Activated naive CD4-positive, alpha-beta T cell (primary cell): ENCODE measurements at places on chromosomes 2 and 18.

DNA sequence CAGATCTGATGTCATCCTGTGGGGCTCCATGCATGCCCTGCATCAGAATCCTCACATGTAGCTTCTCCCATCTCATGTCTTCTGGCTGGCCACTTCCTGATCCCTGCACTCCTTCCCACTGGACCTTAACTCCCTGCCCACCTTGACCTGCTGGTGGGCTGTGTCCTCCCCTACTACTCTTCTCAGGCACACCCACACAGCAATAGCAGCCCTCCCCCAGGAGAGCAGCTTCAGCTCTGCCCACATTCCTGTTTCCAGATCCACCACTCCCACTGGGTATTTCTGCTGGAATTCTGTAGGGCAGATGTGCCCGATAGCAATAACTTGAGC lies 137.0 kb upstream of the HS6ST1 start:
- no peak for DNase-seq

DNA sequence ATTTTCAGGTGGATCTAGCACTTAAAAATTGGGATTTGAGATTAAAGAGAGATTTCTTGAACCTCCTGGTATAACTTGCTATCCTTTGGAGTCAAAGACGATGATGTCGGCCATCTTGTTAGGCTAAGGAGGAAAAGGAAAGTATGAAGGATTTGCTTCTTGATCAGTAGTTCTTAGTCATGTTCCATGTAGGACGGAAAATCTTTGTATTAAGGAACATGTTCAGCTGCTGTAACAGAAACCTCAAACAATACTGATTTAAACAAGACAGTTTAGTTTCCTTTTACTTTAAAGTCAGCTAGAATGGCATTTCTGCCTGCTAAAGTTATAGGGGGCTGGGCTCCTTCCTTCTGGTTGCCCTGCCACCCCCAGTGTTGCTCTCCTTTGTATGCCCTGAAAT lies 56.4 kb upstream of the MGAT5 start:
- DNase-seq = no peak

- no peak for DNase-seq
These were observed 12.2 kb downstream of the SCN2A start for GRCh38 chr2:165251366-165251765.

DNA sequence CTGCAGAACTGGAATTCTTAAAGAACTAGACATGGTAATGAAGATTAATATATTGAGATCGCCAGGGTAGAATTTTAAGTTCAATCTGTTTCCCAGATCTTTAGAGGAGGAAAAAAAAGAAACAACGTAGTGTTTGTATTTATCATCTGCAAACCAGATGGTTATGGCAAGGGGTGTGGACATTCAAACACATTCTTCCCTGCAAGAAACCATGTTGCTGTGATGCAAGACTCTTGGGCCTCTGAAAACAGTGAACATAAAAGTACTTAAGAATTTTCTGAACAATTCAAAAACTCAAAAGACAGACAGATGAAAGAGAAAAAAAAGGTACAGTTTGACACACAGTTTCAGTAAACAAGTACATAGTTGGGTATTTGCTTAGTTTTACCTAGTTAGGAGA lies 35.6 kb downstream of the COL5A2 start:
- no peak for DNase-seq

GRCh38 chr2:232875256-232876121 lies 5.4 kb downstream of the SNORC start:
- no peak for DNase-seq

- no peak for DNase-seq
These were observed 17.1 kb downstream of the THAP4 start for GRCh38 chr2:241619597-241620418.

DNA sequence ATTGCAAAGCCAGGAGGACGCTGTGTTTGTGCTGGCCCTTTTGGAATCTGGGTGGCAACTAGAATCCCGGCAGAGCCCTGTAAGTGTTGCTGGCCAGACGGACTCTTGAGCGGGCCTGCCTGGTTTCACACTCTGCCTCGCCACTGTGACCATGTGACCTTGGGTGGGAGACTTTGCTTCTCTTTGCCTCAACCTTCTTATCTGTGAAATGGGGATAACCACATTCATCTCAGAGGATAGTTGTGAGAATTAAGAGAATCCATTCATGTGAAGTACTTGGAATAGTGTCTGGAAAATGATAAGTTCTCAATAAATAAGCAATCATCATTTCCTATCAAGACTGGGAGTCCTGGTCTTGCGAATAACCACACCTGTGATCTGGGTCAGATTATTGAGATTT lies 105.6 kb downstream of the LIPG start:
- no peak for DNase-seq

GRCh38 chr2:210548878-210549384 lies 7.5 kb upstream of the CPS1 start:
- DNase-seq = no peak

- no peak for DNase-seq
These were observed 132.1 kb upstream of the CAPN13 start for GRCh38 chr2:30939364-30939763.

- no peak for DNase-seq
These were observed 227.2 kb downstream of the AFF3 start for GRCh38 chr2:99915108-99915675.

DNA sequence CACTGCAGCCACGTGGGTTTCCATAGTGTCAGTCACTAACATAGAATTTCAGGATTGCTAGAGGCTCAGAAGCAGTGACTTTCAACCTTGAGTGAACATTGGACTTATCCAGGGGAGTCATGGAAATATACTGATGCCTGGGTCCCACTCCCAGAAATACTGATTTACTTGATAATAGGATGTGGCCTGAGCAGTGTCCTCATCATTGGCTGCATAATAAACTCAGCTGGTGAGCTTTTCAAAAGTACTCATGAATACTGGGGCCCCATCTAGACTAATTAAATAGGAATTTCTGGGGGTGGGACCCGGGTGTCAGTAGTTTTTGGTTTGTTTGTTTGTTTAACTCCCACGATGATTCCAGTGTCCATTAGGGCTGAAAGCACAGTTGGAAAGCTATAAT lies 141.4 kb downstream of the COL4A4 start:
- DNase-seq = no peak

GRCh38 chr2:47497843-47498460 lies 95.0 kb downstream of the MSH2 start:
- DNase-seq = no peak

- DNase-seq = no peak
These were observed 76.5 kb downstream of the ARL4C start for GRCh38 chr2:234420408-234420807.

GRCh38 chr18:5710235-5710634 lies 166.4 kb upstream of the EPB41L3 start:
- no peak for DNase-seq

DNA sequence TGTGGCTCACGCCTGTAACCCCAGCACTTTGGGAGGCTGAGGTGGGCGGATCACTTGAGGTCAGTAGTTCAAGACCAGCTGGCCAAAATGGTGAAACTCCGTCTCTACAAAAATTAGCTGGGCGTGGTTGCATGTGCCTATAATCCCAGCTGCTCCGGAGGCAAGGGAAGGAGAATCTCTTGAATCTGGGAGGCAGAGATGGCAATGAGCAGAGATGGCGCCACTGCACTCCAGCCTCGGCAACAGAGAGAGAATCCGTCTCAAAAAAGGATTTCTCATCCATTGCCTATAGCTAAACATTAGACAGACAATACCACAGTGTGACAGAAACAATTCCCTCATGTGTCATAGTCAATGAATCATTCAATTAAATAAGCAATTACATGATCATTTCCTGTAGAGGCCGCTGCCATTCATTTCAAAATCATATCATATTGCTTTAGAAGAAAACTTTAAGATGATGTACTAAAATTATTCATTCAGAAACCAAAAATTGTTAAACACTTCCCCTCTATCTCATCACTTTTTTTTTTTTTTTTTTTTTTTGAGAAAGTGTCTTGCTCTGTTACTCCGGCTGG lies 69.5 kb upstream of the TGIF1 start:
- DNase-seq = no peak

- DNase-seq = no peak
These were observed 18.2 kb upstream of the ACSL3 start for GRCh38 chr2:222842491-222843174.

DNA sequence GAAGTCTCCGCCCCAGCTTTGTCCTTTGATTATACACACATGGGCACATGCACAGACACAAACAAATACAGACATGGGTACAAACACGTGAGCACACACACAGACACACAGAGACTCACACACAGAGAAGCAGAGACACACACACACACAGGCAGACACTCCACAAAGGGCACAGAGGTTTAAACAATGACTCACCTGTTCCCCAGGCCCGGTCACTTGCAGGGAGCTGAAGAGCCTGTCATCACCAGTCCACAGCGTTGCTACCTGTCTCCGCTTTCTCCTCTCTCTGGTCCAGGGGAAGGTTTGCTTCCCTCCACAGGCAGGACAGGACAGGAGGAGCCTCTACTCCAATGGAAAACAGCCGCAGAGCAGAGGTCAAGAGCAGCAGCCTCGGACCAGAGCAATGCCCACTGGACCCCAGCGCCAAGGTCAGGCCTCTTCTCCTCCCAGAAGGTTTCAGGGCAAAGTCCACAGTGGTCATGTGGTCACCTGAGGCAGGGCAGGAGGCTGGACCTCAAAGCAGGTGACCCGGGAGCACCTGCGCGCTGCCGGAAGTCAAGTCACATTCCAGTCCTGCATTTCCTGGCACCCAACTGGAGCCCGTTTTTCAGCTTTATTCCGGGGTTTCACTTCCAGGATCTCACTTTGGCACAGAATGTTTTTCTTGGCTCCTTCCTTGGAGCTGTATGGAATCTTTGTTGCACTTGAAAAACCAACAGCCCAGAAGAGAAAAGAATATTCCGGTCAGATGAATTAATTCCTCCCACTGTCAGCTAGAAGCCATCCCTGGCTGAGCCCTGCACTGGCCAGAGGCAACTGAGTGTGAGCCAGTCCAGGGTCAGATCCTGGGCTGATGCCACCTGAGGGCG lies at the start of gene RAB17:
Gene RAB17 (minus strand): TSS at position 463 of the 869 bp plus-strand sequence. CDS start 4,580 bp downstream, outside the sequence.
- DNase-seq = no peak

DNA sequence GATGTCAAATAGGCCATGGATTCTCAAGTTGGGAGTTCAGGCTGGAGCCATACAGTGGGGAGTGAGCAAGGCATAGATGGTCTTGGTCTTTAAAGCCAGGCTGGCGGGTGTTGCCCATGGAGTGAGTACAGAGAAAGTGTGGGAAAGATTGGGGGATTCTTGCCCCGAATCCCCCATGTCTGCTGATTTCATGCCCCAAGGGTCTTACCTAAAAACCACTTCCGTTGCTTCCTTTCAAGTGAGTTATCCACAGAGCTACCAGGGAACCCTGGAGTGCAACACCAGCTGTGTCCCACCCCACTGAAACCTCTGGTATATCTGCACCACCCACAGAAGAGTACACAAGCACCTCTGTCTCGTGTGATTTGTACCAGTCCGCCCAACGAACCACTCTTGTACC lies 31.4 kb downstream of the FHOD3 start:
- no peak for DNase-seq

- DNase-seq = no peak
These were observed 147.8 kb upstream of the FHL2 start for GRCh38 chr2:105546628-105546974.

DNA sequence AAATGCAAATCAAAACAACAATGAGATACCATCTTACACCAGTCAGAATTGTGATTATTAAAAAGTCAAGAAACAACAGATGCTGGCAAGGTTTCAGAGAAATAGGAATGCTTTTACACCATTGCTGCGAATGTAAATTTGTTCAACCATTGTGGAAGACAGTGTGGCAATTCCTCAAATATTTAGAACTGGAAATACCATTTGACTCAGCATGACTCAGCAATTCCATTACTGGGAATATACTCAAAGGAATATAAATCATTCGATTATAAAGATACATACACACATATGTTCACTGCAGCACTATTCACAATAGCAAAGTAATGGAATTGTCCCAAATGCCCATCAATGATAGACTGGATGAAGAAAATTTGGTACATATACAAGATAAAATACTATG lies 516.7 kb downstream of the ERBB4 start:
- no peak for DNase-seq

DNA sequence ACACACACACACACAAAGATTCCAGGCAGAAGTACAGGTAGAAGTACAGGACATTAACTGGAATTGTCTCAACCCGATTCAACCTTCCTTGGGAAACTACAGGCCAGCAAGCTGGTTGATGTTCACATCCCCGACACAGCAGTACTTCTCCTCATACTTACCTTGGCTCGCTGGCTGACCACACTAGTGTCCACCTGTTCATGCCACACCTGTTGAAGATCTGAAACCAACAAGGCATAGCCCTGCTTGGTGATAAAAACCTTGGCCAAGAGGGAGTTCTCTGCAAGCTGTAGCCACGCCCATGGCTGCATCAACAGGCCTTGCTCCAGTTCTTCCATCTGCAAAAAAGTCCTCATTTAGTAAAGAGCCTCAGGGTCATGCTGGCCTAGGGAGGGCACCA lies 2.6 kb downstream of the NHEJ1 start:
- DNase-seq = no peak

GRCh38 chr2:20626392-20626697 lies 24.6 kb downstream of the HS1BP3 start:
- no peak for DNase-seq

DNA sequence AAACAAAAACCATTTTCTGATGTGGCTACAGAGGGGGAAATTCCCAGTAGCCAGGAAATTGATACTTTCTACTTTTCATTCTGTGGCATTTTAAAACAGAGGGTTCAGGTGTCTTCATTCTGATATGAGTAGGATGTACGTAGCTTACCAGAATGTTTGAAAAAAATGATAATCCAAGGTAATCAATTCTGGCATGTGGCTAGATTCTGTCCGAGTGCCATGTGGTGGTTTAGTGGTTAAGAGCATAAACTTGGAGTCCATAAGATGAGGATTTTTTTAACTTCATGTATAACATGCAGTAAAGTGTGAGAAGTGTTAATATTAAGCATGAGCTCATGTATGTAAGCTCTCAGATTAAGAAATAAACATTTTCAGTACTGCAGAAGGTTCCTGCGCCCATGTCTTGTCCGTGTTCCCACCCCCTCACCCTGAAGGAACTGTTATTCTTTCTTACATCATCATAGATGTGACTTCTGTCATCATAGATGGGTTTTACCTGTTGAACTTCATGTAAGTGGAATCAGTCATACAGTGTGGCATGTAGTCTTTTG lies 4.5 kb downstream of the B3GNT2 start:
- DNase-seq = no peak
